NCI-H1930 (cell line): ENCODE measurements at places on chromosomes 1 and 21.

- no peak for DNase-seq
Observed at GRCh38 chr1:118558933-118559332, 373.9 kb upstream of the SPAG17 start.

GRCh38 chr1:181448461-181448860, 34.9 kb upstream of the CACNA1E start:
- DNase-seq, result no peak

GRCh38 chr1:25671929-25672328, 55.3 kb downstream of the MAN1C1 start:
- DNase-seq, result no peak

DNA sequence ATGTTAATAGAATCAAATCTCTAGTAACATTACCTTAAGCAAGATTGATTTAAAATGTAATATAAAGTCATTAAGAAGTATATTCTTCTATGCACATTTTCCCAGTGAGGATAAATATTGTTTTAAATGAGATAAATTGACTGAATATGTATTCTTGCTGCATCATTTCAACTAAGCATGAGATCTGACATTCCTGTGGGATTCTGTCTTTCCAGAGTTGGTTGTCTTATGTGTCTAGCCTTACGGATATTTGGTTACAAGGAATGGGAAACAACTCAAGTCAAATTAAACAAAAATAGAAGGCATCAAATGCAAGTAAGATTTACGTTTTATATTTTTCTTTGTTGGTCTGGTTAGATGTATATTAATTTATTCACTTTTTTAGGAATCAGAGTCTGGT, 287.5 kb downstream of the PTGER3 start:
- DNase-seq, result no peak

GRCh38 chr1:22875241-22875640, 97.4 kb downstream of the LACTBL1 start:
- DNase-seq, result no peak

DNA sequence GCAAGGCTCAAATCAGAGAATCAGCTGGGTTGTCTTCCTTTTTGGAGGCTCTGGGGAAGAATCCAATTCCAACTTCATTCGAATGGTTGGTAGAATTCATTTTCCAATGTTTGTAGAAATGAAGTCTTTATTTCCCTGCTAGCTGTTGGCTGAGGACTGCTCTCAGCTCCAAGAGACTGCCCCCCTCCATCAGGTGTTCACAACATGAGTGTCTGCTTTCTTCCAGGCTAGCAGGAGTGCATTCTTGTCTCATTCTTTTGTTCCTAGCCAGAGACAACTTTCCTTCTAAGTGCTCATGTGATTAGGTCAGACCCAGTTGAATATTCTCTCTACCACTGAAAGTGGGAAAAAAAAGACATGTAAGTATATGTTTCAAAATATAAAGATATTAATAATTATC, 95.2 kb downstream of the HLX start:
- DNase-seq, result no peak

- no peak for DNase-seq
Observed at GRCh38 chr1:11823366-11824137, 17.6 kb downstream of the CLCN6 start.

DNA sequence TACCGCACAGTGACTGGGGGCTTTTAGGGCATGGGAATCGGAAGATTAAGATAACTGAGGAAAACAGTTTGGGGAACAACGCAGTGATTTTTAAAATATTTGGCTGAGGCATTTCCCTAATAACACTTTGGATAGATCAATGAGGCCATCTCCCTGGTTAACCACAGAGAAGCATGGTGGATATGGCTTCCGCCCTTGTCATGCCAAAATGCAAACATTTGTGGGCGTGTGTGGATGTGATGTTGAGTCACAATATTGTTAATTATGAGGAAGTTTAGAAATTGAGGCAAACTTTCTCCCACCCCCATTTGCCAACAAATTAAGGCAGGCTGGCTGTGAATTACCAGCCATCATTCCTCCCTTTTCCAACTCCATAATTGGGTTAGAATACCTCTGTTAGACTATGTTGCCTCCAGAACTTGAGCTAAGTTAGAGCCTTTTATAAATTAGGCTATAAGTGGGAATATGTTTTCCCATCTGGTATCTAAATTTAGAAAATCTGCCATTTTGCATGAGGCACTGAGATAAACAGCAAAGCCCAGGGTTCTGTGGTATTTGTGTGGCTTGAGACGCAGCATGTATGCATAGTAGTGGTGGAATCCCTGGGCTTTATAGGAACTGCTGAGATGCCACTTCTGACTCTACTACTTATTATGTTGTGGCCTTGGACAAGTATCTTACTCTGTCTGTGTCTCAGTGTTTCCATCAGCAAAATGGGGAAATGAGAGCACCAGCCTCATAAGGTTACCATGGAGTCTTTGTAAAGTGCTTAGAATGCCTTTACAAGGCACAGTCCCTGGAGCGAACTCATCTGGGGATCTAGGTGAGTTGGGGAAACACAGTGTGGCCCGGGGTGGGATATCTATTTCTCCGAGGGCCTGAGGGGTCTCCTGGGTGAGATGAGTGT, 154.6 kb downstream of the C1orf94 start:
- DNase-seq, result no peak

DNA sequence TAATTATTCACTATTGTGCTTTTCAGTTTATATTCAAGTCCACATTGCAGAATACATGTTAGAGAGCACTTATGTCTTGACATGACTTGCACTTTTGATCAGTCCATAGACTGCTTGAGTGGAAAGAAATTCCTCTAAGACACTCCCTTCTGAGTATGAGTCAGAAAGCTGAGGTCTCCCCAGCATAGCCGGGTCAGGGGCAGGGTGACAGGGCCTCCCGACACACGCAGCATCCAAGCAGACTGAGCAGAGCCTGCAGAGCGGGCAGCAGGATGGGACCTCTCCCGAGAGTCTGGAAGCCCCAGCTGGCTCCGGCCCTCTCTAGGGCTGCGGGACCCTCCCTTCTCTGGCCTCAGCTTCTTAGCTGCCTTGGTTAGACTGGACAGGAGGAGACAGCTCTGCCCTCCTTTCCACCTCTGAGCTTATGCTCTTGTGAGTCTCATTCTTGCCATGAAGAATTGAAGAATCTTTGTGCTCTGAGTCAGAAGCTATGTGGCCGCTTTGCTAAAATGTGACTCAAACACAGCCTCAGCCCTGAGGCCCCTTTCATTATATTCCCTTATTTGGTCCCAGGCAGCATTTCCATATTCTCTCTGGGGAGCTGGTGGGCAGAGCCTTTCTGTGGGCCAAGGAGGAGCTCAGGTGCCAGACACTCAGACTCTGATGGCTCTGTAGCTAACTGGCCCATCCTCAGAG, 11.2 kb upstream of the CAPN2 start:
- no peak for DNase-seq

DNA sequence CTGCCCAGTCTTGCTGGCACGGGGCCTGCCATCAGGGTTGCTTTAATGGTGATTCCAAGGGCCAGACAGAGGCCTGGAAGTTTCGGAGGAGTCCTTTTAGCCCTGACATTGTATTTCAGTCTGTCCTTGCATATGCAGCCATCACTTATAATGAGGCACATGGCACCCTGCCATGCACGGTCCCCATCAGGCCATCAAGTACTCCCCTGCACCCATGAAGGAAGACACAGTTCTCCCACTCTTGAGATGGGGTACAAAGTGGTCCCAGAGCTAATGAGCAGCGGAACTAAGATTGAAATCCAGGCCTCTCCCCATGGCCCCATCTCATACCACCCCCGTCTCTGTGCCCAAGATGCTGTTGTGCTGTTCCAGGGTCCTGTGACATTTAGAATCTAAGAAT, 596.6 kb downstream of the PTPRU start:
- no peak for DNase-seq

- DNase-seq, result no peak
Observed at GRCh38 chr1:182614796-182615454, 10.7 kb upstream of the RGS16 start.

DNA sequence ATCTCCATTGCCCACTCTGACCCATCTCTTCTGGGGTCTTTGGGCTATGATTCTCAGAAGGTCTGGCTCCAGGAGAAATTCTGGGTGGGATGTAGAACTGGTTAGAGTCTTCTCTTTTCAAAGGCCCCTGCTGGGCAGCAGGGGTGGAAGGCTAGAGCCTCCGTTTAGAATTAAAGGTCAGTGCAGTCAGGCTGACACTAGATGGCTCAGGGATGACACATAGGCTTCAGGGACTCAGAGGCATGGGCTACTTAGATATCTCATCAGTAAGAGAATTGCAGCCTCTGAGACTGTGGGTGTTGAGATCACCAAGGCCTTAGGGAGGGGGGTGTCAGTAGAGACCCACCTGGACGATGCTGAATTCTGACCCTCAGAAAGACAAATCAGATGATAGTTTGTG, 12.6 kb upstream of the PPM1J start:
- DNase-seq, result no peak

- no peak for DNase-seq
Observed at GRCh38 chr21:32021319-32021994, 148.6 kb downstream of the HUNK start.

DNA sequence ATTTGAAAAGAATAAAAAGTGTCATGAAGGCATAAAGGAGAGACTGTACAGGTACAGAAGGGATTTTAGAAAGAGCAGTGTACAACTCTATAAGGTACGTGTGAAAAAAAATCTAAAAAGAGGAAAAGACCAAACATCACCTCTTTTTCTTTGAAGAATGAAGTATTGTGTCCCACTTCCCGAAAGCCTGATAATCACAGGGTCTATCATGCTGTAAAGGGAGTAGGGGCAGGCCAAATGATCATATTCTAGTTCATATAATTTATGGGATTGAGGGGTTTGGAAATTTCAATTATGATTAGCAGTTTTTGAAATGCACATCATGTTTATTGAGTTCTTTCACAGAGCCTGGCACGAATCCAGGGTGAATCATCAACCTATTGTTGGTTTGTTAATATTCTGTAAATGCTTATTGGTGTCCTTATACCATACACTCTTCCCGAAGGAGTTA, 910 bp upstream of the RERE start:
- peak; percentile 48 for DNase-seq

- no peak for DNase-seq
Observed at GRCh38 chr1:109046671-109047070, 4.8 kb upstream of the WDR47 start.

GRCh38 chr1:157004327-157004726, 41.2 kb downstream of the ARHGEF11 start:
- no peak for DNase-seq

- DNase-seq, result no peak
Observed at GRCh38 chr1:61213245-61214011, 131.1 kb downstream of the NFIA start.

DNA sequence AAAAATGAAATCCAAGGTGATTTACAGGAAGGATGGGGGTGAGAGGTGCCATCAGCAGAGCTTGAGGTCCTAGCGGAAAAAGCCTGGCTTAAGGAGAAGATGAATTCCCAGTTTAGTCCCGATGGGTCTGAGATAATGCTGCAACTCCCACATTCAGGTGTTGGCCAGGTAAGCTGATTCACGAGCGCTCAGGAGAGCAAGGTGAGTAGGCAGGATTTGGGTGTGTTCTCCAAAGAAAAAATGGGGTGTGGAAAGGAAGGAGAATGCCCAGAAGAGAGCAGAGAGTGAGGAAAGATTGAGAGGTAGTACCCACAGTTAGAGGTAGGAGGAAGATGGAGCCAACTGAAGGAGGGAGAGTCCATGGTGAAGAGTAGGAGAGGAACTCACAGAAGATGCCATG, 12.5 kb downstream of the RIMS3 start:
- no peak for DNase-seq

GRCh38 chr1:181135437-181135731, 46.9 kb downstream of the IER5 start:
- DNase-seq, result peak; percentile 29

GRCh38 chr1:150516050-150516591, 569 bp downstream of the FALEC start:
- DNase-seq, result no peak
